ENCODE measurements at places on chromosomes 6 and 20.
A peak's percentile ranks its signal among the peaks of the same experiment; 100 is the strongest.

DNA sequence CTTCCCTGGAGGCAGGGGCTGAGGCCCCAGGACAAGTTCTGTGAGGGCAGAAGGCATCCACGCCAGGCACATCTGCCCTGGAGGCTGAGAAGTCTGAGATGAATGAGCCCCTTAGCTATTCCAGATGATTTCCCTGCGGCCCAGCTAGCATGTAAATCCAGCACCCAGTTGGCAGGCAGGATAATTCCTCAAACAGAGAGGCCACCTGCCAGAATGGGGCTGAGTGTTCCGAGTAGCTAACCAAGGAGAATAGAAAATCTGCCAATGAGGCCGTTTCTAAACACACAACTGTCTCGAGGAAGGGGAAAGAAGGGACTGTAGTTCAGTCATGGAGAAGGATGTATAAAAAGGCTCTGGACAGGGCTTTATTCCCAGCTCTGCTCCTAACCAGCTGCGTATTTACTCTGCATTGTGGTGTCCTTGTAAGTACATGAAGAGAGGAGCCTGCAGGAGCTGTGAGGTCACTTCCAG, 211.4 kb upstream of the CDYL start:
- no peak for DNase-seq

- DNase-seq = no peak
Observed at GRCh38 chr20:13809373-13809772, 24.5 kb downstream of the NDUFAF5 start.

DNA sequence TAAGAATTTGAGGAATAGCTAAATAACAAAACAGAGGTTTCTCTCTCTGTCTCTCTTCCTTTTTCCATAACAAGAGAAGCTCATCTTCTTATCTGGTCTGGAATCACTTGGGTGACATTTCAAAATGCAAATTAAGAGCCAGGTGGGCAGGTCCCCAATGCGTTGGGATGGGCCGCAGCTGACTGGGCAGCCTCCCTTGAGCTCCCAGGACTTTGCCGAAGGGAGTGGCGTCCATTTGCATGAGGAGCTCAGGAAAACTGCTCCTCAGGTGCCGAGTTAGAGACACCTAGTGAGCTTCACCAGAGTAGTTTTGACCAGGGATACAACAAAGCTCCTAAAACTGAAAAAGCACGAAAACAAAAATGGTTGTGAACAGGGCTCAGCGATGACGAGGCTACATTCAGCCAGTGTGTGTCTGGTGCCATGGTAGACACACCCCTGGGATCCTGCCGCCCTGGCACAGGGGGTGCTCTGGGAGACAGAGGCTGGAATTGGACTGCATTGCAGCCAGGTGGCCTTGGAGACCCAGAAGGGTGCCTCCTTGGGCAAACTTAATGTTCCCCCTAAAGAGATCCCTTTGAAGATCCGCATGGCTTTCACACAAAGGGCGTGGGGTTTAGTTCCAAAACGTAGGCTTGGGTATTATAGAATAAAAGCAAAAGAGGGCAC, 13.5 kb upstream of the SERPINB6 start:
- DNase-seq = no peak

DNA sequence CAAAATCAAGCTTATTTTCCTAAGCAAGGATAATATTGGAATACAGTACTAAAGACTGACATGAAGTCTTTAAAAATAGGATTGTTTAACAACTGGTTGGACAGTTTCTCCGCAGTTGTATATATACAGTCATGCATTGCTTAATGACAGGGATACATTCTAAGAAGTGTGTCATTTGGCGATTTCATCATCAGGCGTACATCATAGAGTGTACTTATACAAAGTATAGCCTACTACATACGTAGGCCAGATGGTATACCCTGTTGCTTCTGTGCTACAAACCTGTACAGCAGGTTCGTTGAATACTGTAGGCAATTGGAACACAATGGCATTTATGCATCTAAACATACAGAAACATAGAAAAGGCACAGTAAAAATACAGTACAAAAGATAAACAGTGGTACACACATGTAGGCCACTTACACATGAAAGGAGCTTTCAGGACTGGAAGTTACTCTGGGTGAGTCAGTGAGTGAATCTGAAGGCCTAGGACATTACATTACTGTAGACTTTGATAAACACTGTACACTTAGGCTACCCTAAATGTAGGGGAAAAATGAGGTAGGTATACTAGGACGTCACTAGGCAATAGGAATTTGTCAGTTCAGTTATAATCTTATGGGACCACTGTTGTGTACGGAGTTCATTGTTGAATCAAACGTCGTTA, 20.1 kb downstream of the HECA start:
- no peak for DNase-seq

DNA sequence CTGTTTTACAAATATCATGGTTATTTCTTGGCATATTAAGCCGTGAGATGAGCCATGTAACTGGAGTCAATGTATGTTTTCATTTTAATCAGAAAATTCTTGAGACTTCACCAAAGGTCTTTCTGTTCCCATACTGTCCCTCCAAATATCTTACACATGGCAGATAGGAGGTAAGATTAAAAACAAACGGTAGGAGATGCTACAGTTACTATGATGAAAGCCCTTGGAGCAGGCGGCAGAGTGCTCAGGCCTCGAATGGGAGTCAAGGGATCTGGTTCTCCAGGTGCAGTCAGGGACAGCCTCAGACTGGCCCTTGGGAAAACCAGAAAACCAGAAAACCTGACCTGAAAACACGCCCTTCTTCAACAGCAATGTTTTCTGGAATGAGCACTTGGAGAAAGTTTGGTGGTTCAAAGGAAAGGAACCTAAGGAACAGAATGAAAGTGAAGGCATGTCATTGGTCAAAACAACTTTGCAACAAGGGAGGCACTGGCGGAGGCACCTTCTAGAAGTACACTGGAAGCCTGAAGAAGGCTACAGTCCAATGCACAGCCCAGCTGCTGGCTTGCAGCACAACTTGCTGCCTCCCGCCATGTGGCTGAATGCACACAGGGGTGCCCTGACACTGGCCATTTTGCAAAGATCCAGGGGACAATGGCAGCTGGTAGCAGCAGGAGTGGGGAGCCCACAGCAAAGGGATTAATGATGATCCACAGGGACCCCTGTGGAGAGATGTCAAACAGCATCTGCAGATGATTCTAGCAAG, 17.4 kb upstream of the FOXO3 start:
- no peak for DNase-seq

GRCh38 chr6:17352302-17352701, 41.1 kb upstream of the CAP2 start:
- no peak for DNase-seq

DNA sequence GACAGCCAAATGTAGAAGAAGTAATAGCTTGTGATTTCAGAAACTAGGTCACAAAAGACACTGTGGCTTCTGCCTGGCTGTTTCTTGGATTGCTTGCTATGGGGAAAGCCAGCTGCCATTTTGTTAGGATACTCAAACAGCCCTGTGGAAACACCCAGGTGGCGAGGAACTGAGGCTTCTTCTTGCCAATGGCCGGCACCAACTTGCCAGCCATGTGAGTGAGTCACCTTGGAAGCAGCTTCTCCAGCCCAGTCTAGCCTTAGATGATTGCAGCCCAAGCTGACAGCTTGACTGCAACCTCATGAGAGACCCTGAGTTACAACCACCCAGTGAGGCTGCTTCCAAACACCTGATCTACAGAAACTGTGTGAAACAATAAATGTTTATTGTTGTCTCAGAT, 11.9 kb upstream of the KIAA1755 start:
- no peak for DNase-seq

GRCh38 chr6:135002974-135003703, 51.5 kb downstream of the HBS1L start:
- DNase-seq = no peak

- no peak for DNase-seq
Observed at GRCh38 chr6:43491750-43492661, 14.6 kb downstream of the TJAP1 start.

GRCh38 chr6:111950661-111951496, 77.6 kb upstream of the FYN start:
- no peak for DNase-seq

DNA sequence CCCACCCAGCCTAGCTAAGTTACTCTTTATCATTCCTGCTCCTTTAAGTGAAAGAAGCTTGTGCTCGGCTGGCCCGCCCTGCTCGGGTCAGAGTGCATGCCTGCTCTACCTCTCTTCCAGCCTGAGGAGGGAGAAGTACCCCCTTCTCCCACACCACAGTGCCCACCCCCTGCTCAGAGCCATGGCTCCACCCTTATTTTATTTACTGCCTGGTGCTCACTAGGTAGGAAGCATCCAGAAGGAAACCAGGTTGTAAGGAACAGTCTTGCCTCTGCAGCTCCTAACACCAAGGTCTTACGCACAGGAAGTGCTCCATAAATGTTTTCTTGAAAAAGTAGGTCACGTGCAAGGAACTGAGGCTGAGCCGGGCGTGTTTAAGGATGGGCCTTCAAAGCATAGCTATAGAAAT, 105.7 kb upstream of the SNX9 start:
- DNase-seq = no peak

- DNase-seq = no peak
Observed at GRCh38 chr6:45590226-45590625, 212.5 kb upstream of the SUPT3H start.

DNA sequence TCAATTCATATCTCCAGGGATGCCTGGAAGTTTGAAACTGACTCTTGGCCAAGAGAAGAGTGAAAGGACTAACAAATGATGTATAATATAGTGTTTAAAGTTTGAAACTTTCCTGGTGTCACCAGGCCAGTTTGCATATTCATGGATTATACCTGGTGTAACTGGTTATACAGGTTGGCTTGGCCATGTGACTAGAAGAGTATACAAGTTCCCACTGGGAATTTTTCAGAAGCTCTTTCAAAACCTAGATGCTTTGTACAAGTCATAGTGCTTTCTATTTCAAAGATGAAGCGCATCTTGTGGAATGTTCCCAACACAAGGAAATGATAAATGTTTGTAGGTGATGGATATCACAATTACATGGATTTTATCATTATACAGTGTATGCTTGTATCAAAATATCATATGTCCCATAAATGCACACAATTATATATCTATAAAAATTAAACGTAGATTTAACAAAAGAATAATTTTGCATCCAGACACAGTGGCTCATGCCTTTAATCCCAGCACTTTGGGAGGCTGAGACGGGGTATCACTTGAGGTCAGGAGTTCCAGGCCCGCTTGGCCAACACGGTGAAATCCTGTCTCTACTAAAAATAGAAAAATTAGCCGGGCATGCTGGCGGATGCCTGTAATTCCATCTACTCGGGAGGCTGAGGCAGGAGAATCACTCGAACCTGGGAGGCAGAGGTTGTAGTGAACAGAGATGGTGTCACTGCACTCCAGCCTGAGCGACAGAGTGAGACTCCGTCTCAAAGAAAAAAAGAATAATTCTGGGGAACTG, 1420.2 kb downstream of the GRIK2 start:
- DNase-seq = no peak

GRCh38 chr20:208942-209566, 18.0 kb upstream of the DEFB129 start:
- no peak for DNase-seq

DNA sequence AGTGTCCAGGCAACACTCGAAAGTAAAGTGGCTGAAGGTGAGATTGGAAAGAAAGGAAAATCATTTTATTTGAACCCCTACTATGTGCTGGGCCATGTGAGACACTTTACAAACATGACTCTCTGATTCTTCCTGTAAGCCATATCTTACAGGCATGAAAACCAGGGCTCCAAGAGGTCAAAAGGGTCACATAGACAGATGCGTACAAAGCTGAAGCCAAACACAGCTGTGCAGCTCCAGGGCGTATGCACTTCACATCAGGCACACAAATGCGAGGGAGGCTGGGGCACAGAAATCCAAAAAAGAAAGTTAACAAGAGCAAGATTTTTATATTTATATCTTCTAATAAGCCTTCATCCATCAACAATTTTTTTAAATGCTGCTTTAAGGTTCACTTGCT, 176.5 kb downstream of the PHACTR1 start:
- no peak for DNase-seq

GRCh38 chr6:110190726-110191125, 10.5 kb downstream of the CDC40 start:
- DNase-seq = no peak

DNA sequence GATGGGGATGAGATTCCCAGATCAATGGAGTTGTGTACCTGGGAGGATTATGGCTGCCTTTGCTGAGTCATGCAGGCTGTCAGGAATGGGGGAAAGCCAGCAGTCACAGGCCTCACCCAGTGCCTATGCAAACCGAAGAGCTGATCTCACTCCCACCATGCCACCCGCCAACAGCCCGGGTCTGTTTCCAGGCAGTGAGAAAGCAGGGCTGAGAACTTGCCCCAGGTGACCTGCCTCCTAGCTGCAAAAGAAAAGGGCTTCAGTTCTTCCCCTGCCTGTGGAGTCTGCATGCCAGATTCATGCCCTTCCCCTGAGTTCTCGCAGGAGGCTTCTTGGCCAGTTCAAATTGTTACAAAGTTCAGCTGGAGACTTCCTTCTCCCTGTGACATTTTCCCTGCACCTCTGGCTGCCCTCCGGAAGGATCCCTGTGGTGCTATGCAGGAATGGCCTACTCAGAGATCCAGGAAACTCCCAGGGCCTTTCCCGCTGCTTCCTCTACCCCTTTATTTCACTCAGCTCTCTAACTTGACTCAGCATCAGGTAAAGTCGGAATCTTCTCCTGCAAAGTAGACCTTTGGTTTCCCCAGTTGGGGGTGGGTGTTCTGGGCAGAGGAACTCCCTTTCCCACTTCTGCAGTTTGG, 71.5 kb upstream of the B3GAT2 start:
- no peak for DNase-seq

GRCh38 chr6:51843456-51844056, 243.9 kb downstream of the PKHD1 start:
- no peak for DNase-seq

DNA sequence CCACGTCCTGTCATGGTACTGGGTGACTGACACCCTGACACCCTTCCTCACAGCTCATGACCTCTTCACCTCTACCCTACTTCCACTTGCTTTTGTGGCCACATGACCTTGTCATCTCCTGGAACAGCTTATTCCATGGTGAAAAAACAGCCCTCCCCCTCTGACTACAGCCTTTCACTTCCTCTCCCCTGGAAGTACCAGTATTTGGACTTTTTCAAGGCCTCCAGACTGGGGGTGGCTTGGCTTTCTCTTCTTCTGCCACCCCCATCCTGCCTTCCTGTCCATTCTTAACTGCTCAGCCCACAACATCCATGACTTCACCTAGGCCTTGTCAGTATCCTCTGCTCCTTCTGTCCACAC, 168.4 kb downstream of the CARMIL1 start:
- no peak for DNase-seq

- DNase-seq = peak; percentile 85
Observed at GRCh38 chr6:33585403-33586107, 5.5 kb upstream of the BAK1 start.

GRCh38 chr6:136158387-136158821, 91.7 kb downstream of the MTFR2 start:
- DNase-seq = no peak

GRCh38 chr6:8865451-8865850, 430.1 kb upstream of the SLC35B3 start:
- DNase-seq = no peak

Data from activated T-cell treated with anti-CD3 and anti-CD28 coated beads for 1 hour (primary cell).